COLO829 (cell line): ENCODE measurements at places on chromosomes 2 and 18.

DNA sequence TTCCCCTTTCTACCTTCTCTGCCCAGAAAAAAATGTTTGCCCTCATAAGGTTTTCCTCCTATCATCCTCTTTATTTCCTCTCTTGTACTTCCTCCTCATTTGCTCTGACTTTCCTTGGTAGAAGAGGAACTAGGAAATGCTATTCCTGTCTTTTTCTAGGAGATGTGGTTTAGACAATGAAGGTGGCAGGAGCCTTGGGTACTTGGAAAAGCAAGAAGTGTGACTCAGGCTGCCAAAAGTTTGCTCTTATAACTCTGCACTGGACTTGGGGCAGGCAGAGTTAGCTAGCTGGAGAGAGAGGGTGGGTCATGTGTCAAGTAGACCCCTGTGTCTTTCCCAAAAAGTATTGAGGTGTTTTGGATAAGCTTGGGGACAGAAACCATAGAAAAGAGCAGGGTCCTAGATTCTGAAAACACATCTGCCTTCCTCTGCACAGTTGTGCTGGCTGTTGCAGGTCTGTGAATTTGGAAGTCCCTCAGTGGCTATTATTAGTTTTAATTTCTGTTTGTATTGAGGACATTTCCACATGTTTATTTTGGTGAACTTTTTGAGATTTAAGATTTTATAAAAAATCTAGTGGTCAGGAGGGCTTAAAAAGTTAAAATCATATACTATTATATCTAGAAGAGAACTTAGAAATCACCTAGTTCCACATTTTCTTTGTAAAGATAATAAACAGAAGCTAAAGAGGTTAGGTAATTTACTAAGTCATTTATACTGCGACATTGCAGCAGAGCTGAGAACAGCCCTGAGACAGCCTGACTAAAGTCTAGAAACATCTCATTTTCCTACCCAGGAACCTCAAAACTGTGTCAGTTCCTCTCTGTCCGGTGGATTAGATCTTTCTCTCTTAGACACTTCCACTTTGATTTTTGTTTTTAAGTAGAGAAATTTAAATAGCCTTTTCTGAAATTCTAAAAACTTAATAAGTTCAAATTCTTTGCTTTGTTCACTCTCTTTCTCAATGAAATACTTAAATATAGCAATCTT, 16.0 kb downstream of the INSIG2 start:
- no peak for DNase-seq

DNA sequence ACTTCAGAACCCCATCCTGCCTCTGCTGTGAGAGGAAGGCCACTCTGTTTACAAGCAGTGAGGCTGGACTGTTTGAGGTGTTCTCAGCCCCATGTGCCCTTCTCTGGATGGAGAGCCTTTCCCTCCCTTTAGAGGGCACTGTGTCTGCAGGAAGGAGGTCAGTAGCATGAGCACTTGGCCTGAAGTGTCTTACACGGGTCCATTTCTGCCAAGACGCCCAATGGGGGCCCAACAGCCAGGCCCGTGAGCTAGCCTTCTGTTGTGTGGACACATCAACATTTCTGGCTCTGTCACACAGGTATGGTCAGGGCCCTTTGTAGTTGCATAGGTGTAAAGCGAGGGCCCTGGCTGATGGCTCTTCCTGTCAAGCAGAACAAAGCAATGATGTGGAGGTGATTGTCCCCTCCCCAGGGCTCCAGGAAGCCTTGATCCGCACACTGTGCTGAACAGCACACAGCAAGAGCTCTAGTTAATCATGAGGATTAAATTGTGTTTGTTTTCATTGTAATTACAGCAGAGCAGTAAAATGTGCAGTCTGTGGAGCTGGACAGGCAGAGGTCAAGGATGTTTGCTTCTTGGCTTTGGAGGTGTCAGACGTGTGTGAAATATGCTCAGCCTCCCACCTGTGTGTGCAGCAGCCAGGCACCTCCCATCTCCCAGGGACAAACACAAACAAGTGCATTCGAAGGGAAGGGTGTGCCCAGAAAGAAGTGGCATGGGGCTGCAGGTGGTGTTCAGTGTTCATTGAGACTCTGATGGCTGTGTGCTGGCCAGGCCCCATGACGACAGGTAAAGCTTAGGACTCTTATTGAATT, 132.1 kb downstream of the SH3RF3 start:
- no peak for DNase-seq

DNA sequence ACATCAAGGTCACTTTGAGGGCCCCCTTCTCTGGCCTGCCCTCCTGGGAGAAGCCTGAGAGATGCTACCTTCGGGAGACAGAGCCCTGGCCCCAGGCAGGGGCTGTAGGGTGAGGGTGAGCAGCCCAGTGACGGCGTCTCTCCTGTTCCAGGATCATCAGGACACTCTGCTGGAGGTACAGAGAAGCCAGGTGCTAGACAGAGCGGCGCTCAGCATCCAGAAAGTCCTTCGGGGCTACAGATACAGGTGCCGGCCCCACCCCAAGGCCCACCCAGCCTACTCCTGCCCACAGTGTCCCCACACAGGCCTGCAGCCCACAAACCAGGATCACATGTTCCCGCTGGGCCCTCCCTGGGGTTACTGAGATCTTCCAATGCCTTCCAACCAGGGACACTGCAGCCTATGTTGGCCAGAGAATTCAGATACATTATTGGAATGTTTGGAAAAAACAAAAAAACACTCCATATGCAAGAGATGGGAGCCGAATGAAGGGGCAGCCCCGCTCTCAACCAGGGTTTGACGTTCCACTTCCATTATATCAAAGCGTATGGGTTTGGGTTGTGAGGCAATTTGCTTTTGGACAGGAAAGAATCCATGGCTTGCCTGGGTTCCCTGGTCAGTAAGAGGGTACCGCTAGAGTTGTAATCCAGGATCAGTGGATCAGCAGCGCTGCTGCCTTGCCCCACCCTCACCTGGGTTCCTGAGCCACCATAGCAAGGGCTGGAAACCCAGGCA, 49.5 kb upstream of the GPR17 start:
- DNase-seq = no peak

- no peak for DNase-seq
These were observed 38.5 kb downstream of the HPCAL1 start for GRCh38 chr2:10341193-10341592.

GRCh38 chr2:106039634-106040315, 154.3 kb downstream of the UXS1 start:
- DNase-seq = no peak

DNA sequence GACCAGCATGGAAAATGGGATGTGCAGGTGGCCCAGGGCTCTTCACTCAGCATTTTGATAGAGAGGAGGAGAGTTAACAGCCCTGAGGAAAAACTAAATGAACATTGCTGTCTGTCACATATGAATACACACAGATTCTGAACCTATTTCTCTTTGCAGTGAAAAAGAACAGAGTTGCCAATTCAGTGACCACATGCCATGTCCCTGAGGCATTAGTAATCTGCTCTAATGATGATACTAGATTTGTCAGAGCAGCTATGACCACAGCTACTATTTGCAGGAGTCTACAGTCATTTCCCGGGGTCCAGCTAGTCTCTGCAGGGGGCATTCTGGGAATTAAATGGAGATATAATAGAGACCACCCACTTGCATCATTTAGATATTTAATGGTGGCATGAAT, 267.6 kb downstream of the TMX3 start:
- DNase-seq = no peak

GRCh38 chr2:113799375-113799774, 42.9 kb upstream of the SLC35F5 start:
- peak; percentile 42 for DNase-seq

- DNase-seq = no peak
These were observed 643.4 kb upstream of the CDH2 start for GRCh38 chr18:28820353-28820752.
